NCI-H446 (cell line): ENCODE measurements at places on chromosomes 7 and 10.
A peak's percentile ranks its signal among the peaks of the same experiment; 100 is the strongest.

- no peak for DNase-seq
These were observed 29.7 kb upstream of the PLEKHA1 start for GRCh38 chr10:122344741-122345258.

- DNase-seq = no peak
These were observed 26.7 kb upstream of the MKI67 start for GRCh38 chr10:128152741-128153580.

DNA sequence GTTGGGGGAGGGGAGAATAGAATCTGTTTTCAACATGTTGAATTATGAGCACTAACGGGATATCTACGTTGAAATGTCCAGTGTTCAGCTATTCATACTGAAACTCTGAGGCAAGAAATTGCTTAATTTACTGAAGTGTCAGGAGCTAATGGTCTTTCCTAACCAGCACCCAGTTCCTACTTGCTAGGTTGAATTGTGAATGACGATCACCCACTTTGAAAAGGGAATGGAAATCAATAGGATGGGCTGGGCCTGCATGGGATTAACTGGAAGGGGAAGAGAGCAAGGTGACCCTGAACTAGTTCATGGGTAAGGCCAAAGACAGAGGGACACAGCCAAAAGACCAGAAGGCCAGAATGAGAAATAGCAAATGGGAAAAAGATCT, 51.3 kb downstream of the HIPK2 start:
- DNase-seq = no peak

GRCh38 chr7:114405427-114405826, 9.2 kb upstream of the FOXP2 start:
- DNase-seq = peak; percentile 40

DNA sequence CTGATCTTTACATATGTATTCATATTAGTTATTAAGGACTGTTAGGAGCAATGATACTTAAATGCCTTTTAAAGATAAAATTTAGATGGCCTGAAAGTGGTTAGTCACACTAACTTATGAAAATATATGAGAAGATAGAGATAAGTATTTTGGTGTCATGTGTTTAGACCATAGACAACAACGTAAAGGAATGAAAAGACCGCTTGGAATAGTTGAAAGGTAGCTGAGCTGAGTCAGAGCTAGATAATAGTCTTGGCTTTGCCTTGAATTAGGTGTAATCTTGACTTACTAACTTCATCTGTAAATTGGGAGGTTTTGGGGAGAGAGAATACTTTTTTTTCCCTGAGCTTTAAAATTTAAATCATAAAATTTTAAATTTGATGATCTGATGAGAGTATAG, 127.0 kb downstream of the LYZL1 start:
- no peak for DNase-seq

DNA sequence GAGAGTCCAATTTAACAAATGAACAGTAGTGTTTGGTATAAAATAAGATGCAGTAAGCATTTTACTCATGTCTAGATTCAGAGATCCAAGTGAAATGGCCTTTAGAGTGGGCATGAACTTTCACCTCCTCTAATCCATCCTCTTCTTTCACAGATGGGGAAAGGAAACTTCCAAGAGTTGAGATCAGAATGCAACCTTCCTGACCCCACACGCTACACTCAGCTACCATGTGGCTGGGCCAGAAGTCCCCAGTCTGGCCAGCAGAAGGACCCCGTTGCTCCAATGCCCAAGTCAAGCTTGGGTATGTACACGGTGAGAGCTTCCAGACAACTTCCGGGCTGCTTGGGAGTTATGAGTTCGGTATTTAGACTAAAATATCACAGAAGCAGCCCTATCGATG, 228.0 kb downstream of the ELMO1 start:
- DNase-seq = no peak

GRCh38 chr10:62638062-62638477, 166.4 kb upstream of the ADO start:
- DNase-seq = no peak
